ENCODE measurements at places on chromosomes 13 and 19.

GRCh38 chr19:11293433-11294389 is 2.2 kb upstream of the TSPAN16 start:
- peak; percentile 69 for DNase-seq

- no peak for DNase-seq
Measured at GRCh38 chr13:77729502-77730221, 32.2 kb downstream of the SLAIN1 start.

GRCh38 chr13:108273429-108274118 is 4.1 kb downstream of the TNFSF13B start:
- DNase-seq, result no peak

DNA sequence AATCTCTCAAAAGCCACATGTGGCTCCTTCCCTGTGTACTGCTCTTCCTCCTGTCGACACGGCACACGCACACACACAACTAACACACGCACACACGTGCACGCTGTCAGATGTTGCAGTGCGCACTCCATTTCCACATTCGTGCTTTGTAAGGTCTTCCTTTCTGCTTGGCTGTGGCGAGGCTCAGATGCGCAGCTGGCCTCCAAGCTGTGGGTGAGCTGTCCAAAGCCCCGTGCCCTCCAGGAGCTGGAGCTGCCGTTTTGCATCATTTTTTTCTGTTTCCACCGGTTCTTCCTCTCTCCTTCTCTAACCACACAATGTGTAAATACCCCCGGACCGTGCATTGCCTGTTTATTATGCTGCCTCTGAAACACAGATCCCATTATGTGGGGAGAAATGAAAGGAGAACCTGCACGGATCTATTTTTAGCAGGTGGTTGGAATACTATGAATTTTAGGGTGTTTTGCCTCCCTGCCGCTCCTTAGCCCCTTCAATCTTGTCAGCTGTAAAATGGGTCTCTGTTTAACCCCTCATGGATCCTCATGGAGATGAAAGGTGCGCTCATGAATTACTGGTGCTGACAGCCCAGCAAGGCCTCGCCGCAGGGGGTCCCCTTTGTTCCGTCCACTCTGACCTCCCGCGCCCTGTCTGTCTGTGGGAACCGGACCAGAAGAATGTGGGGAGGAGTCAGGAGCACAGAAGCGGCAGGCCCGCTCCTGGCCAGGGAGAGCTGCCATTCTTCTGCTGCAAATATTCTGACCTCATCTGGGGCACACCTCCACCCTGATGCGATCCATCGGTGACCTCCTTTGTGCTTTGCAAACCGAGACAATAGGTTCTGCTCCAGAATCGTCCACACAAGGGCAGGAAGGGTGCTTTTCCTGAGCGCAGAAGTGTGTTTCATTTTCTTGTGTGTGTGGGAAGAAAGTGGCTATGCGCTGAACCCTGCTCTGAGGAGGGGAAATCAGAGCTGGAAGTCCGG is 137.7 kb downstream of the SOX1 start:
- DNase-seq, result no peak

DNA sequence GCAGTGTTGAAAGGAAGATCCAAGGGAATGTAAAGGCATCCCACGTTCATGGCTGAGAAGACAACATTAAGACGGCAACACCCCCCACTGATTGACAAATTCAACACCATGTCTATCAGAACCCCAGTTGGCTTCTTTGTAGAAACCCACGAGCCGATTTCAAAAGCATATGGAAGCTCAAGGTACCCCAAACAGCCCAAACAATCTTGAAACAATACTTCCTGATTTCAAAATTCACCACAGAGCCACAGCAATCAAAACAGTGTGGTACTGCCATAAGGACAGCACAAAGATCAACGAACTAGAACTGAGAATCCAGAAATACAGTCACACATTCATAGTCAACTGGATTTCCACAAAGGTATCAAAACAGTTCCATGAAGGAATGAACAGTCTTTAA is 6.2 kb downstream of the MIER2 start:
- no peak for DNase-seq

- no peak for DNase-seq
Measured at GRCh38 chr19:2330255-2330631, 1.8 kb downstream of the SPPL2B start.

GRCh38 chr13:42113478-42113877 is 65.0 kb downstream of the DGKH start:
- no peak for DNase-seq

DNA sequence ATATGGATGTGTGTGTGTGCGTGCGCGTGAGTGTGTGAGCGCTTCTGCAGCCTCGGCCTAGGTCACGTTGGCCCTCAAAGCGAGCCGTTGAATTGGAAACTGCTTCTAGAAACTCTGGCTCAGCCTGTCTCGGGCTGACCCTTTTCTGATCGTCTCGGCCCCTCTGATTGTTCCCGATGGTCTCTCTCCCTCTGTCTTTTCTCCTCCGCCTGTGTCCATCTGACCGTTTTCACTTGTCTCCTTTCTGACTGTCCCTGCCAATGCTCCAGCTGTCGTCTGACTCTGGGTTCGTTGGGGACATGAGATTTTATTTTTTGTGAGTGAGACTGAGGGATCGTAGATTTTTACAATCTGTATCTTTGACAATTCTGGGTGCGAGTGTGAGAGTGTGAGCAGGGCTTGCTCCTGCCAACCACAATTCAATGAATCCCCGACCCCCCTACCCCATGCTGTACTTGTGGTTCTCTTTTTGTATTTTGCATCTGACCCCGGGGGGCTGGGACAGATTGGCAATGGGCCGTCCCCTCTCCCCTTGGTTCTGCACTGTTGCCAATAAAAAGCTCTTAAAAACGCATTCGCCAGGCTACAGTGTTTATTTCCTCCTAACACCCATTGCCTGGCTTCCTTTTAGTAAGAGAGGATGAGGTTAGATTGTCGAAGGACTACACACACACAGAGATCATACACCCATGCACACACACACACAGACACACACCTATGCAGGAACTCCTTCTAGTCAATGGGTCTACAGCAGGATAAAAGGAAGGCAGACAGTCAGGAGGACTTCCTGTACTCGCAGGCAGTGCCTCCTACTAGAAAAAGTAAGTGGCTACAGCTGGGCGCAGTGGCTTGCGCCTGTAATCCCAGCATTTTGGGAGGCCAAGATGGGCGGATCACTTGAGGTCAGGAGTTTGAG is 7.1 kb downstream of the FOSB start:
- DNase-seq, result no peak

DNA sequence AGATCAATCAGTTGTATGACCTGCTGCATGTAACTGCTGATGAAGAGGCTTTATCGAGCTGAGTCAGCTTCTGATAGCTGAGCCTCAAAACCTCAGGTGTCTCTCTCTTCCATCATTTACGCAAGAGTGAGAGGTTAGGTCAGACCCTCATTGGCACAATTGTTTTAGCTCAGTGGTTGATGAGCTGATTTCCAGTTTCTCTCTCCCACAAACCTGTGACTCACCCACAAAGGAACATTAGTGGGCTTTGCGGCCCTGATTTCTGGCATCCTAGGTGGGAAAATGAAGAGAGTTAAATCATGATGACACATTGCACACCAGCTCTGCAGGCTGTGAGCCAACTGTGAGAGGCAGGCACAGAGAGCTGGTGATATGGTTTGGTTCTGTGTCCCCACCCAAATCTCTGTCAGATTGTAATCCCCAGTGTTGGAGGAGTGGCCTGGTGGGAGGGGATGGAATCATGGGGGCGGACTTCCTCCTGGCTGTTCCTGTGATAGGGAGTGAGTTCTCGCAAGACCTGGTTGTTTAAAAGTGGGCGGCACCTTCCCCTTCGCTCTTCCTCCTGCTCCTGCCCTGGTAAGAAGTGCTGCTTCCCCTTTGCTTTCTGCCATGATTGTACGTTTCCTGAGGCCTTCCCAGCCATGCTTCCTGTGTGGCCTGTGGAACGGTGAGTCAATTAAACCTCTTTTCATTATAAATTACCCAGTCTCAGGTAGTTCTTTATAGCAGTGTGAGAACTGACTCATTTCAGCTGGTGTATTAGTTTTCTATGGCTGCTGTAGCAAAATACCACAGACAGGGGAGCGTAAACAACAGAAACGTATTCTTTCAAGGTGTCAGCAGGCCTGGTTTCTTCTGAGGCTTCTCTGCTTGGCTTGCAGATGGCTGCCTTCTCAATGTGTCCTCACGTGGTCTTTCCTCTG is 33.5 kb upstream of the TMTC4 start:
- DNase-seq, result no peak

DNA sequence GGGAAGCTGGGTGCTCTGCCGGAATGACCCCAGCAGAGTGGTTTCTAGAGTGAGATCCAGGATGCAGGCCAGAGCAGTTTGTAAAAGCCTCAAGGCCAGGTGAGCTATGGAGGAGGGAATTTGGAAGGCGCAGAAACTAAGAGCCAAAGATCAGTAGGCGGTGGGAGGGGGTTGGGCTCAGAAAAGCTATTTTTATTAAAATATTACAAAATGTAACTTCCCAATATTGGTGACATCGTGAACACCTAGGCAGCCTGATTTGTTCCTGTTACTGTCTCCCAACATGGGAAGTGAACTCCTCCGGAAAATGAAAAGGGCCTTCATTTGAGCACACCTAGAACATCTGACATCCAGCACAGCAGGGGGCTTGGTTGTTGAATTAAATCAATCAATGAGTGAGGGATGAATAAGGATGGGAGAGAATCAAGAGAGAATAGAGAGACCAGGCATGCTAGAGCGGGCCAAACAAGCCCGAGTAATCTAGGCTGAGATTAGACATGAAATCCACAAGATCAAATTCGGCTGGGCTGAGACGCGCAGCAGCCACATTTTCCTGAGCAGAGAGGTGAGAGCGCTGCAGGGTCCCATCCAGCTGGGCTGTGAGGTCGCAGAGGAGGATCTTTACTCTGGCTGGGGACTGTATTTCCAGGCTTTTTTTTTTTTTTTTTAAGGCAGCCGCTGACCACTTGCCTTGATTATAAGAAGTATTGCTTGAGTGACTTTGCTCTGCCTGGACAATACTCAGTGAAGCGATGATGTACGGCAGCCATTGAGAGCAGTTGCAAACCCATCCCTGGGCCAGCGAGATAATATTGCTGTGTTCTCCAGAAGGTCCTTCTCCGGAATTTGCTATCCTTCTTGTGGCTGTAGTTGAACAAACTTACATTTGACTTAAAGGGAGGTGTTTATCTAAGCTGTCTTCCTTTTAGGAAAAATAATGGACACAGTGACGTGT is 178.0 kb upstream of the KL start:
- no peak for DNase-seq

DNA sequence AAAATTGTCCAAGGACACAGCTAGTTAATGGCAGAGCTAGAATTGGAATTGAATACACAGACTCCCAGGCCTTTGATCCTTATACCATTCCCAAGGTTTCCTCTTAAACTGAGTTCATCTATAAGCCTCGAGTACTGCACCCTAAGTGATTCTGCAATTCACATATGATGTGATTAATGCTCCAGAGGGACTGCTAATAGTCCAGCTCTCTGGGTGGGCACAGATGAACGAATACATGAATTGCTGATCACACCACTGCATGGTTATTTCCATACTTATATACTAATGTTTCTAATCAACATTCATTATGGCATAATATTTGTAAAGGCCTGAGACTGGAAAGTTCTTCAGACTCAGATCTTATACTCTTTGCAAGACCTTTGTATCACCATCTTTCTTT is 101.8 kb downstream of the NUFIP1 start:
- DNase-seq, result no peak
